B cell (primary cell): ENCODE measurements at places on chromosomes 4 and X. TPM values are rescaled to one million over a fixed set of nuclear protein-coding genes. Genes with fewer than 3 reads are reported as not detected.

Gene PF4V1
- not detected in 2 replicates for total RNA-seq

Gene HDAC6
- 168 and 170 TPM in 2 replicates for total RNA-seq

Gene CSTF2
- total RNA-seq, result 14.6 and 16.4 TPM in 2 replicates

Gene PCSK1N
- total RNA-seq, result not detected in 2 replicates

Gene LETM1
- total RNA-seq, result 44.8 and 45.1 TPM in 2 replicates

Gene CDS1
- total RNA-seq, result 0.15 and 0.19 TPM in 2 replicates

Gene REPS2
- 4.9 and 9.4 TPM in 2 replicates for total RNA-seq

Gene MECP2
- 113 and 122 TPM in 2 replicates for total RNA-seq

Gene SLC4A4
- not detected in 2 replicates for total RNA-seq

Gene SOWAHD
- total RNA-seq, result 14.9 and 16.8 TPM in 2 replicates

Gene SLAIN2
- total RNA-seq, result 69.1 and 69.2 TPM in 2 replicates

Gene ITIH6
- not detected in 2 replicates for total RNA-seq

Gene USP26
- total RNA-seq, result not detected in 2 replicates

Gene VCX2
- not detected in 2 replicates for total RNA-seq

Gene UGT8
- total RNA-seq, result 23.2 and 24.0 TPM in 2 replicates

Gene HCFC1
- 57.7 and 59.4 TPM in 2 replicates for total RNA-seq

Gene ATOH1
- total RNA-seq, result not detected in 2 replicates

Gene SLC16A2
- total RNA-seq, result not detected in 2 replicates

Gene BEX1
- total RNA-seq, result 0.39 TPM in 1 of 2 replicates, not detected in the other

Gene RAB9B
- 0.44 and 0.75 TPM in 2 replicates for total RNA-seq

Gene PCDH7
- not detected in 2 replicates for total RNA-seq

Gene ATP8A1
- 51.8 and 54.3 TPM in 2 replicates for total RNA-seq

Gene TKTL2
- total RNA-seq, result 0.15 and 0.27 TPM in 2 replicates

Gene DDX53
- total RNA-seq, result not detected in 2 replicates

Gene RS1
- not detected in 2 replicates for total RNA-seq

Gene KIT
- total RNA-seq, result not detected in 2 replicates

Gene SLC49A3
- 4.3 and 6.9 TPM in 2 replicates for total RNA-seq

Gene JCHAIN
- 72.3 and 90.8 TPM in 2 replicates for total RNA-seq

Gene TMEM255A
- total RNA-seq, result 0.15 and 0.25 TPM in 2 replicates

Gene EMCN
- not detected in 2 replicates for total RNA-seq

Gene TIGD4
- total RNA-seq, result 0.36 and 0.59 TPM in 2 replicates

Gene TENM3
- not detected in 2 replicates for total RNA-seq

Gene AFM
- total RNA-seq, result not detected in 2 replicates

Gene CYSLTR1
- 41.7 and 43.4 TPM in 2 replicates for total RNA-seq

Gene AADAT
- total RNA-seq, result not detected in 2 replicates

Gene CCKAR
- total RNA-seq, result not detected in 2 replicates

Gene CLOCK
- total RNA-seq, result 14.2 and 15.2 TPM in 2 replicates

Gene PRRG1
- total RNA-seq, result not detected in 2 replicates

Gene SOX3
- total RNA-seq, result not detected in 2 replicates
